ENCODE measurements at places on chromosomes 5 and 9.

DNA sequence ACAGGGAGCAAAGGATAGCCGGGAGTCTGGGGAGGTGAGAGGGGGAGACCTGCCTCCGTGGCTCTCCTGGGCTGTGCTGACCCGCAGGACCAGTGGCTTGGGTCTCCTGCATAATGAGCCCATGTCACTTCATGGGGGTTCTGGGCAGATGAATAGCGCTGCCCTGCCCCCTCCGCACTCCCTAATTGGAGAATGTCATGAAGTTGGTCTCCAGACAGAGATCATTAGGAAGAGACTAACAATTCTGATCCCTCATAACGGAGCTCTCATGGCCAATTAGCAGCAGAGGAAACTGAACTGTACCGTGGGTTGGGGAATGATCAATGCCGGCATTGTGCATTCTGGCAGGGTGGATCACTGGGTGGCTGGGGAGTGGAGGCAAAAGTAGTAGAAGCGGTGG is 186.1 kb downstream of the FSTL4 start:
- no peak for DNase-seq

GRCh38 chr5:61274511-61274911 is 57.5 kb upstream of the ZSWIM6 start:
- DNase-seq, result no peak

DNA sequence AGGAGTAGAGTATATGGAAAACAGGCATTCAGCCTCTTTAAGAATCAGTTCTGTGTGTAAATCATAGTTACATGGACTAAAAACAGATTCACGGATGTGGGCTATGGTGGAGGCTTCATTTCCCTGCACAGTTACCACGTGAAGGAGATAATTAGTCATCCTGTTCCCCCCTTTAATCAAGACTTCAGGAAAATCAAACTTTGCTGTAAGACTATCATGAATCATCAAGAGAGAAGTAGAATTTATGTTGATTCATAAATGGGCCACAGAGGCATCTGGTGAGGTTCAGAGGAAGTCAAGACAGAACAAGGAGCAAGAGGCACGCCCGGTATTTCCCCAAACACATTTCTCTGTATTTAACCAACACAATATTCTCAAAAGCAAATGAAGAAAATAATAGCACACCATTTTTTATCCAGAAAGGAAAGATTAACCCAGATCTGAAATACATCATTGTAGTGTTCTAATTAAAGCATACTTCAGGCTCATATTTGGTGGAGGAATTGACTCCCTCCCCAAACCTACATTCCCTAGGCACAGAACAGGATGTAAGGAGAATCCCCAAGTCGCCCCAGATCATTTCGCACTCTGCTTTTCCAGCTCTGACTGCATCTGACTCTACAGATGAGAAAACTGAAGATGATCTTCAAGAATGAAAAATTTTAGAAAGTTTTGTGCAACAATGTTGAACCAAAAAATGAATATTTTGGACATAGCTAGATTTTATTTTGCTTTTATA is 175.8 kb upstream of the GAS1 start:
- DNase-seq, result no peak

DNA sequence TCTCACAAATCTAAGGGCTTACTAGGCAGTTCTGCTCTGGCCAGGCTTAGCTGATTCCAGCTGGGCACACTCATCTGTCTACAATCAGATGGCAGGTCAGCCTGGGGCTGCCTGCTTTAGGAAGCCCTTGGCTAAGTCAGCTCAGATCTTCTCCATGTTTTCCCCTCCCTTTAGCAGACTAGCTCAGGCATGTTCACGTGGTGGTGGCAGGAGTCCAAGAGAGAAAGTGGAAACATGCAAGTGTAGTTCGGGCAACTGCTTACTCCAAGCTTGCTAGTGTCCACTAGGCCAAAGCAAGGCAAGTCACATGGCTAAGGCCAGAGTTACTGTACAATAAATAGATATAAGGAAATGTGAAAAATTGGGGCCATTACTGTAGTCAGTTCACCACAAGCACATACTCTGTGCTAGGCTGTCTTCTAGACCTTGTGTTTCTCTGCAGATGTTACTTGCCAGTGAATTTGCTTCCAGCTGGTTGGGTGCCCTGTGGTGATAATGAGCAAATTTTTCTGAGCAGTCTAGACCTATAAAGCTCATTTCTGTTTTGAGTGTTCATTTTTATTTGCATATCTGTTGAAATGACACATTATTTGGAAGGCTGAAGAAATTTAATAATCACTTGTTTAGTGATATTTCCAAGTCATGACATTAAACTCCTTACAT is 38.3 kb downstream of the RECK start:
- DNase-seq, result no peak

GRCh38 chr5:14213813-14214585 is 70.9 kb downstream of the TRIO start:
- no peak for DNase-seq

DNA sequence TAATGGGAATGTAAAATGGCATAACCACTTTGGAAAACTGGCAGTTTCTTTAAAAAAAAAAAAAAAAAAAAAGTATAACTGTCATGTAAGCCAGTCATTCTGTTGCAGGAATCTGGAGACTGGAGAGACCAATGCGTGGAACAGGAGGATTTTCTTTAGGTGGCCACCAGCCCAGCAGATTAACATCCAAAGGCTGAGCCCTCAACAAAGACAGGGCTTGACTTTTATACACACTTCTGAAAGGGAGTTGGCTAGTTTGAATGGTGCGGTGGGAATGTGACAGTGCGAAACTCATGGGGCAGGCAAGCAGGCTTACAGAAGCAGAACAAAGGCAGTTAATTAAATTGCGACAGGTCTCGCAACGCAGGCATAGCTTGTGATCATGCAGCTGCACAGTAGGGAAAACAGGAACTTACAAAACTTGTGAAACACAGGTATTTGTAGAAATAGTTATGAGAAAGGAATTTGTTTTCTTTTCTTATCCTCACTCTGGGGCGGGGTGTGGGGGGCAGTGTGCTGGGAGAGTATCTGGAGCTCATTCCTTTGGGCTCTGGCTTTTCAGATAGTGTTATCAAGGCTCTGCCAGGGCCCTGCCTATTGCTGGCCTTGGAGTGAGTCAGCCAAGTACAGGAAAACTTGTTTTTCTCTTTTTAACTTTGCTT is 12.0 kb downstream of the UIMC1 start:
- DNase-seq, result no peak

DNA sequence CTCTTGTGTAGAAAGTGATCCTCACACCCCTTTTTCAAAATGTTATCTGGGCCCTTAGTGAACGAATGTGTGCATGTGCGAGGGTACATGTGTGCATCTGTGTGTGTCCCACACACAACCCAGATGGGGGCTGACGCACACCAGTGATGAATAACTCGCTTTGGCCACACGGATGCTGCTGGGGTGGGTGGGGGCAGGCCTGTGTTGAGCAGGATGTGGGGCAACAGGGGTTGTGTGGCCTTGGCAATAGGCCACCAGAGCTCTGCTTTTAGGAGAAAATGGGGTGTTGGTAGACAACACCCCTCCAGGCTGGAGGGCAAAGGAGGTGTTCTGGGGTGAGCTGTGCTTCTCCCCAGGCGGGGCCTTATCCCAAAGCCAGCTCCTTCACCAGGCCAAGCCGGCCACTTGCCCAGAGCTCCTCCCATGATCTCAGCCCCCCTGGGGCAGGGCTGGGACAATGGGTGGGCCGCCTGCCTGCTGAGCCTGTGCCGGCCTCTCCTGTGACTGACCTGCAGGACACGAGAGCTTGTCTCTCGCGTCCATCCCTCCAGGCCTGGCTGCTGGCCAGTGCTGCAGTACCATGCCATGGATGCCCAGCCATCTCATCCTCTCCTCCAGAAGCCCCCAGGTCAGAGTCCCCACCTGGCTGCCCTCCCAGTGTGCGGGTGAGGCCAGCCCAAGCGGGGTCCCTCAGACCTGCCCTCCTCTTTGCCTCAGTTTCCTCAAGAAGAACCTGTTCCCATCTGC is 1.7 kb downstream of the DBN1 start:
- no peak for DNase-seq

GRCh38 chr5:104494083-104494482 is 931.5 kb upstream of the NUDT12 start:
- no peak for DNase-seq

GRCh38 chr5:141477815-141478214 is 2.0 kb downstream of the PCDHGC3 start:
- DNase-seq, result no peak
